ENCODE measurements at places on chromosomes 7 and 10.

DNA sequence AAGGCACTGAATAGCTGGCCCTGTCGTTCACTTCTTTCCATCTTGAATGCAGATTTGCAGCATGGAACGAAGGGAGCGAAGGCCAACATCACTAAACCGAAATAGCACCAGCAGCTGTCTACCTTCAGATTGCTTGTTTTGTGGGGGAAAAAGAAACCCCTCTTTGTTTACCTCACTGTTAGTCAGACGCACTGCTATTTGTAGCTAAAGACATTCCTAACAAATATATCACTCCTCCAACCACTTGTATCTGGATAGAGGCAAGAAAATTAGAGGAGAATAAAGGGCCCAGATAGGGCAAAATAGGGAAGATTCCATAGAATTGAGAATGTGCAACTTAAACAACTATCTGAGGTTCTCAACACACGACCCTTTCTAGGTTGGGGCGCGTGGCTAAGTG, 26.5 kb downstream of the ANK3 start:
- DNase-seq = no peak

GRCh38 chr7:128100949-128101713, 69.9 kb upstream of the LRRC4 start:
- no peak for DNase-seq

DNA sequence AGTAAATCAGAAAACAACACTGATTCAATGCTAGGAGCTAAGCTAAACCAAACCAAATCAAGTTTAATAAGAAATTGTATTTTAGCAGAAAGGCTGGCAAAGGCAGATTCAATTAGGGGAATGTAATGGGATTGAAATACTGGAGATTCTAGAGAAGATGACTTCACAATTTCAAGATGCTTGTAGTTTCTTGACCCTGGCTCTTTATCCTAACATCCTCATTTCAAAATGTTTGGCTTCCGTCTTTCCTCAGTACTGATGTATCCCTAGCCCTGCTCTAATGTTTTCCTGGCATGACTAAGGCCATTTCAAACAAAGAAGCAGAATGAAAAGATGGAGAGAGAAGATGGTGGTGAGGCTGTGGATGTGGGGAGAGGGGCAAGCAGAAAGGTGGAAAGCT, 2.7 kb upstream of the JCAD start:
- DNase-seq = no peak

GRCh38 chr10:95472304-95473088, 88.7 kb downstream of the SORBS1 start:
- no peak for DNase-seq

DNA sequence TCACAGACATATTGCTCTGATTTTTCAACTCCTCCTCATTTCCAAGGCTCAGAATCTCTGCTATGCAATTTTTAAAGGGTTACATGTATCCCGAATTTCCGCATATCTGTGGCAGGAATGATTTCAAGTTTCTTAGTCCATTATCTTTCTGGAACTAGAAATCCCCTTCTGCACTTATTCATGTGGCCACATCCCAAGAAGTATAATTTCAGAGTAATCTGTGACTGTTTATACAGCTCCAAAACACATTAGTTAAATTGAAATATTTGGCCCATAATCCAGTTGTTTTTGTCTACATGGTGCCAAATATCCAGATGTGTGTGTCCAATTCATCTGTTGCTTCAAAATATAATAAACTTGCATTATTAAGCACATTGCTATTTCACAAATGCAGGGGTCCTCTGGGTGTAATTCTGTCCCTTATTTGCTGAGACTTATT, 271.2 kb downstream of the ARHGAP12 start:
- no peak for DNase-seq

- no peak for DNase-seq
These were observed 141.6 kb downstream of the SND1 start for GRCh38 chr7:127793582-127793981.

- no peak for DNase-seq
These were observed 5.0 kb upstream of the NFE2L3 start for GRCh38 chr7:26147030-26147429.

DNA sequence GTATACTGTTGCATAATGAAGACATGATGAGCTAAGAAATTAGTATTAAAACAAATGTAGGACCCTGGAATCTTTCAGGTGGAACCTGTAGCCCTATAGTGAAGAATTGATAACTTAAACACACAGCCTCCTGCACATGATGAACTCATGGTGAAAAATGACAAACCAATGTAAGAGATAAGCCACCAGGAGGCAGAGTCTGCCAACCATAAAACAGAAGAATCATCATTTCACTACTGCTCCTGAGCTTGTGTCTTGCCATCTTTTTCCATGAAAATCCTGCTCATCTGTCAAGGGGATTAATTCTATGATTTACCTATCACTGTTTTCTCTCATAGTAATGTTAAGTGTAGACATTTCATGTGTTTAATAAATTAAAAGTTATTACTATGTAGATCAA, 363.9 kb downstream of the MALRD1 start:
- DNase-seq = peak; percentile 66

- no peak for DNase-seq
These were observed 86.8 kb upstream of the CCDC71L start for GRCh38 chr7:106747804-106748203.

DNA sequence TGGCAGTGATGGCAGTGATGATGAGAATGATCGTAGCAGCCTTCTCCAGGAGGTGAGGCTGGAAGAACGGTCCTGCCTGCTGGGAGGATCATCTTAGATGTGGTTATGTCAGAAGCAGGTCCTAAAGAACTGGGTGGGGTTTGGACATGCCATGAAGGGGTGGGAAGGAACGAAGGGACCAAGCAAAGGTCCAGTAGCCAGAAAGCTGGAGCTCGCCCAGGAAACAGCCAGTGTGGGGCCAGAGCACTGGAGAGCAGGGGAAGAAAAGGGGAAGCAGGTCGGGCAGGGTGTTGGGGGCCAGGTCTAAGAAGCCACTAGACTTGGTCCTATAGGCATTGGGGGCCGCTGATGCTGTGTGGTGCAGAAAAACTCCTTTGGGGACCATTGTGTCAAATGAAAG, 127.4 kb downstream of the RGS10 start:
- DNase-seq = no peak

GRCh38 chr10:133313192-133313591, 4.5 kb downstream of the ZNF511 start:
- no peak for DNase-seq

- no peak for DNase-seq
These were observed 31.4 kb downstream of the C10orf90 start for GRCh38 chr10:126639084-126639483.

DNA sequence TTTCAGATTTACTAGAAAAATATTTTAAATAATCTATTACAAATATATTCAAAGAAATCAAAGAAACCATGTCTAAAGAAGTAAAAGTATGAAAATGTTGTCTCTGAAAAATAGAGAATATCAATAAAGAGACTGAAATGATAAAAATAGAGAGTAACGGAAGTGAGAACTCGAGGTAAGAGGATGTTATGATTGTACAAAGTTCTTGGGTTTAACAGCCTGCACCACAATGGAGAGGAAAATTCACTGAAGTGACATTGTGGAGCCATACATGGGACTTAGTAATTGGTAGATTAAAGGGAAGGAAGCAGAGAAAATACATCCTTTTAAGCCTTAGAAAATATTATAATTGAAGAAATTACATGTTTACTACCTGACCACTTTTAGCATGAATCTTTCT, 77.9 kb downstream of the THSD7A start:
- no peak for DNase-seq

DNA sequence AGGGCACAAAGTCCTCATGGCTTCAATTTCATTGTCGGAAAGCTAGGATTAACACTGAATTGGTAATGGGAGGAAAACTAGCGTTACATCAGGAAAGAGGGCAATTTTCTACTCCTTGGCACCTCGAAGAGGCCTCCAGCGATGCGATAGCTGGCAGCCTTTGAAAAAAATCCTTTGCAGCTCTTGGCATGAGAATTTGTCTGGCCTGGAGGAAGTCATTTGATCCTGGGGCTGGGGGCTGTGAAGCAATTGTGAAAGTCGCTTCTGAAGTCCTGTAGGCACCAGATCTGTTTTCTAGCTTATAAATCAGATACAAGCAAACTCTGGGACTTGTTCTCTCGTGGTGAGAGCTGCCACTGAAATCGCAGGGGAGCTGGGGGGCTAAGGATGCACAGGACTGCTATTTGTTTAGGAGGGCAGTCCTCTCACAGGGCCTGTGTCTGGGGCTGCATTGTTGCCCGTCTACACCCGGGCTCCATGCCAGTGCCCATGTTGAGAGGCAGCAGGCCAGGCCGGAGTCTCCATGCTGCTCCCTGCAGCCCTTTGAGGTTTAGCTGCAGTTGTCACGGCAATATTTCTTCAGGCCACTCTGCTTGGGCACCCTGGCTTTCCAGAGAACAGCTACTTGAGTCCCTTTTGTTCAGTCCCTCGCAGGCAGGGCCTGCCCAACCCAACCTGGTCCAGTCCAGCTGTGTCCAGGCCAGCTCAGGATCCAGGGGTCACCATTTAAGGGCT, 206.8 kb upstream of the LYZL1 start:
- DNase-seq = no peak

DNA sequence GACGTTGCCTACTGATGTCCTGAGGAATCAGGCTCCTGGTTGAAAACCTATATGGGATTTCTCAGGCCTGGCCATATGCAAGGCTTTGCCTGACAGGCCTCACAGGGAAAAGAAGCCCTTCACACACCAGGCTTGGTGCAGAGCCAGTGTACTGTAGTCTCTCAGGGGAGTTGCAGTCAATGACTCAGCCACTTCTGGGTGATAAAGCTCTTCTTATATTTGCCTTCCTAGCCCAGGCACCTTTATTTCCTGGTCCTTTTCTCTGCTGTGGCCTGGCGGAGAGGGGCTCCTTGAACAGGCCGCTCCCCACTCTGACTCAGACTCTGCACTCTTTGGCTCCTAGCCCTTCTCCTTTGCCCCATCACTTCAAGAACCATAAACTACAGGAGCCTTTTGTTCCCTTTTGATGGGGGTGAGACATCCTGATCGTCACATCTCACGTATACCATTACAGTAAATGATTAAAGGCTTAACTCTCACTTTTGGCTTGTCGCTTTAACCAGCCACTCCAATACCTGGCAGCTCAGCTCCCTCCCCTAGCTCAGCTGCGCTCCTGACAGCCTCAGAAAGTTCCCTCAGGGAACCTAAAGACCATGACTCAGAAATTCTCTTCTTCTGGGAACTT, 33.5 kb downstream of the DPY19L1 start:
- DNase-seq = peak; percentile 77

DNA sequence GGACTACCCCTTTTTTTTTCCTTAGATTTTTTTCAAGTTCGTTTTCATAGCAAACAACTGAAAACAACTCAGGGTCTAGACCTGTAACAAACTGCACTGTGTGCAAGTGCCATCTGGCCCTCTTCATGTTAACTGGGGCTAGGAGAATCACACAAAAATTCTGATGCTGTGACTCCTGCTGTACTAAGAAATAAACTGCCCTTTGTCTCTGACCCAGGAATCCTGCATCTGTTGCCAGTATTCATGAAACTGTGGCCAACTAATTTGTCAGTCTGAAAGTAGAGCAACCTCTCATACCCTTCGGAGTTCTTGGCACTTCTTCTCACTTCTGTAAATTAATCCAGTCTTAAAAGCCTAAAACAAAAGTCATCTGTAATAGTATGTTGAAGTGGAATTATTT, 218.4 kb upstream of the PCDH15 start:
- no peak for DNase-seq

DNA sequence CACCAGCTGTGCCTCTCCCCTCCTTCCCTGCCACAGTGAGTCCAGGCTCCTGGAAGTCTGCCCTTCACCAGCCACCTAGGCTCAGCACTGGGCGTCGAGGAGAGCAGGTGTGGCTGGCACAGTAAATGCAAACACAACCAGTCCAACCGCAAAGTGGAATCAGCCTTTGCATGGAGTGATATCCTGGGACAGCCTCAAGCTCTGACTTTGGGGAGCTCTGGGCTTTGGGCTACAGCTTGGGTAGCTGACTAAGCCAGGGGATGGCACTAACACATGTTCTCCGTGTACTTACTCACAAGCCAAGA, 312.4 kb downstream of the KCNMA1 start:
- no peak for DNase-seq

- no peak for DNase-seq
These were observed 98.0 kb downstream of the SPAG6 start for GRCh38 chr10:22443175-22443901.

- no peak for DNase-seq
These were observed 7.1 kb downstream of the ADAM22 start for GRCh38 chr7:87941138-87941537.

DNA sequence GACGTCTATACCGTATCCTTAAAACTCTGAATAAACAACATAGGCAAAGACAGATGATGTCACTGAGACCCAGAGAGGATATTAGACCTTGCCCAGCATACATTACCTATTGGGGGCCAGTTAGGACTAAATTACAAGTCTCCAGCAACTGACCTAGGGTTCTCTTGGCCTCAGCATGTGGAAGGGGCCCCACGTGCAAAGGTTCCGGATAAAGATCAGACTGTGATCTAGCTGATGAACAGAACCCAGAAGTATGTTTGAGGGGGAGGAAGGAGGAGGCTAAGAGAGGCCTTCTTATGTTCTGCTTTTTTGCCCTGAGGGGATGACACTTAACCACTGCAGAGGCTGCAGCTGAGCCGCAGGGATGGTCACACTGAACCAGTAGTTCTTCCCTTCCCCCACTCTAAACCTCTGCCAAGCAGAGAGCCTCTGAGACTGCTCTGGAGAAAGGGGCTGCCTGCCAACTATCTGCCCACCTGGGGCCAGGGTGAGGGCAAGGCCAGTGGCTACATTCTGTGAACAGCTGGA, 24.0 kb upstream of the KMT2C start:
- peak; percentile 82 for DNase-seq

GRCh38 chr7:17907014-17907413, 33.3 kb downstream of the SNX13 start:
- no peak for DNase-seq

DNA sequence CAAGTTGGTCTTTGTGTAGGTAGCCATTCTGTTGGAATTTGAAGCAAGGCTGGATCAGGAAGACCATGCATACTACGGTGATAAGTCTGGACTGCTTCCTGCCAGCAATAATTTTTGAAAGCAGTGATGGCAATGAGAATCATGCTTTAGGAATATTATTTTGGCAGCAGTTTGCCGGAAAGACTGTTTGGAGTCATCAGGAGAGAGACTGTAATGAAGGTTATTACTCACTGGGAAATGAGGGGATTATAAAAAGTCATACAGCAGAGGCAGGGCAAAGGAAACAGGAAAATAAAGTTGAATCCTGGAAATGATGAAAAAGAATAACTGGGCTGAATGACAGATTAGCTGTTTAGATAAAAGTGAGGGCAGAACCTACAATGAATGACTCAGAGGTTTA, 1136.8 kb upstream of the AUTS2 start:
- no peak for DNase-seq

GRCh38 chr7:4692055-4692454, 10.0 kb downstream of the FOXK1 start:
- no peak for DNase-seq

DNA sequence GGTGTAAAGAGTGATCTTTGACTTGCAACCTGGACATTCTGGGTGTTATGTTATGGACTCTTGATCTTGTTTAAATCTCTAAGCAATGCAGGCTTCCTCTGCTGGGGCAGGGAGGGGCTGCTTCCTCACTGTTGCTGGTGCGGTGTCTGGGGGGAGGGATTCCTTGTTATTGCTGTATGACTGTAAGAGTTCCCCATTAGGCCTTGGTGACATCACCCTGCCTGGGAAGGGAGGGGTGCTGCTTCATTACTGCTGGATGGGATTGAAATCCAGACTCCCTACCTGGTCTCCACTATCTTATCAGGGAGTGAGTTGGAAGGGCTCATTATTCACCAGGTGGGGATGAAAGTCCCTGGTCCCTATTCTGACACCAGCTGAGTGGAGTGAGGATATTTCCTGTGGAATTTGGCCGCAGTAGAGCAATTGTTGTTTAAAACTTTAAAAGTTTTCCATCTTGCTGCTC, 8.8 kb downstream of the OGDH start:
- peak; percentile 78 for DNase-seq

Data from mesendoderm (in vitro differentiated cells).